Cerebellar cortex (tissue), 1 donor: ENCODE measurements at places on chromosomes 11 and 22.

DNA sequence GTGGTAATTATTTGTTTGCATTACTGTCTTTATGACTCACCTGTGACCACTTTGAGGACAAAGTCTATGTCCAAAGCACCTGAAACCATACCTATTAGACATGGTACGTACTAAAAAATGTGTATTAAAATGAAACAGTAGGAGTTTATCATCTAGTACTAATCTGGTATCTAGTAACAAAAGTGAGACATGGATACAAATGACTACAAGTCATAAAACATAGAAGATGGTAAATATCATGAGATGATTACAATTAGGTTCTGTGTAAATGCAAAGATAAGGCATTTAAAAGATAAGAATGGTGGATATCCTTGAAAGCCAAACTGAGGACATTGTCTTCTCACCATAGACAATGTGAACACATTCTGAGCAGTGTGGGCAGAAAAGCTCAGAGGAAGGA, 113.5 kb upstream of the GUCY1A2 start:
- no peak for DNase-seq

DNA sequence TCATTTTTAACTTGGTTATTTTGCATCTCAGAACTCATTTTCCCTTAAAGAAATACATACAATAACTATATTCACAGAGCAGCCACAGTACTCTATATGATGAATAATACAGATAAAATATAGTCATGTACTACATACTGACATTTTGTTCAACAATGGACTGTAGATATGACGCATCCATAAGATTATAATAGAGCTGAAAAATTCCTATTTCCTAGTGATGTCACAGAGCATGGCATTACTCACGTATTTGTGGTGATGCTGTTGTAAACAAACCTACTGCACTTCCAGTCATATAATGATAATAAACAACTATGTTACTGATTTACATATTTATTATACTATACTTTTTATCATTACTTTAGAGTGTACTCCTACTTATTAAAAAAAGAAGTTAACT, 38.7 kb downstream of the NARS2 start:
- DNase-seq = no peak

GRCh38 chr11:123086305-123086704, 24.4 kb upstream of the HSPA8 start:
- DNase-seq = peak; percentile 92

GRCh38 chr11:1770528-1770927, 6.8 kb upstream of the CTSD start:
- no peak for DNase-seq

DNA sequence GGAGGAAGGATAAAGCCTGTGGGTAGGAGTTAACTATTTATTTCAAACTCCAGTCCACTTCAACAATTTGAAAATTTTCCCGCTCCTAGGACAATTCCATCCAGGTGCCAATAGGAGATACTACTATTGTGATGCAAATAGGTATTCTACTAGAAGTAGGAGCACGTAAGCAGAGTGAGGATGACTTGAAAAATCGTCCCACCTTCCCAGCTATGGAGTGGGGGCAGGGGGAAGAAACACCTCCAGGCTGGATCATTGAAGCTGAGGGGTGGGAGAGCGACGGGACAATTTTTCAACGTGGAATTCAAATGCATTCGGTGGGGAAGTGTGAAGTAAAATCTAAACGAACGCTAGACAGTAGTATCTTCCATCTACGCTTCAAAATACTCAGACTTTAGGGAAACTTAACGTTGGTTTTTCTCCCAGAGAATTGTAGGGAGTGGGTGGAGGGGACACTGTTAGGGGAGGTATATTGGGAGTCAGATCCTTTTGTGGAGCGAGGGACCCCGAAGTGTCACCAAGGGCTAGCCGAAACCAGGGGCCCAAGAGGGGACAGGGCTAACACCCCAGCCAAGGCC, 523 bp upstream of the ARHGAP42 start:
- DNase-seq = no peak

- DNase-seq = peak; percentile 58
Measured at GRCh38 chr11:45847911-45848316, 639 bp downstream of the CRY2 start.

GRCh38 chr11:119752345-119752871, 23.4 kb upstream of the NECTIN1 start:
- DNase-seq = no peak

DNA sequence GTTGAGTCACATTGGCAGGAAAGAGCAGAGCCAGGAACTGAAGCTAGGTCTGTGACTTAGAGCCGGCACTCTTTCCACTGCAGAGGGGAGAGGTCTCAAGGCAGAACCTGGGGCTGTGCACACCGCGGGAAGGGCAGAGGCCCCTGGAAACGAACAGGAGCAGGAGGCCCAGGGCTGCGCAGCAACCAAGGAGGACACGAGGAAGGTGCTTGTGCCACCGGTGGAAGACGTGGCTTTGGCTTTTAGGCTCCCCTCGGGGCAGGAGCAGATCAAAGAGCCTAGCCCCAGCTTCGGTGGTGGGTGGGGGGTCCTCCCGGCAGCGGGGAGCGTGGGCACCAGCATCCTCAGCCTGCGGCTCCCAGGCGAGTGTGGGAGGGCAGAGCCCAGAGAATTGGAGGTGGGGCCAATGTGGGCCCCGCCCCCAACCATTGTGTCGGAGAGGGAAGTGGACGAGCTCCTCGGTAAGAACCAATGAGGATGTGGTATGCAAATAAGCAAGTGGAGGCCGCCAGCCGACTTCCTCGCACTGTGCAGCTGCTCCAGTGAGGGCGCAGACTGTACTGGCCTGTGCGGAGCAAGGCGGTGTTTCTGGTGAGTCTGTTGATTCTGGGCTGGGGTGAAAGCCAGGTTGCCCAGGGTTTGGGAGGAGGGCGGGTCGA, at the start of gene CCDC116:
Gene CCDC116 (plus strand): TSS at position 524 of the 659 bp plus-strand sequence. CDS start 422 bp downstream, outside the sequence.
- no peak for DNase-seq

GRCh38 chr11:14506532-14506931, 6.9 kb upstream of the COPB1 start:
- no peak for DNase-seq
